CD4-positive, alpha-beta memory T cell (primary cell): ENCODE measurements at places on chromosomes 12 and 14.

GRCh38 chr12:16349131-16349460 lies 1.7 kb downstream of the MGST1 start:
- DNase-seq = no peak

GRCh38 chr14:96205059-96205977 lies 679 bp downstream of the BDKRB2 start:
- no peak for DNase-seq

DNA sequence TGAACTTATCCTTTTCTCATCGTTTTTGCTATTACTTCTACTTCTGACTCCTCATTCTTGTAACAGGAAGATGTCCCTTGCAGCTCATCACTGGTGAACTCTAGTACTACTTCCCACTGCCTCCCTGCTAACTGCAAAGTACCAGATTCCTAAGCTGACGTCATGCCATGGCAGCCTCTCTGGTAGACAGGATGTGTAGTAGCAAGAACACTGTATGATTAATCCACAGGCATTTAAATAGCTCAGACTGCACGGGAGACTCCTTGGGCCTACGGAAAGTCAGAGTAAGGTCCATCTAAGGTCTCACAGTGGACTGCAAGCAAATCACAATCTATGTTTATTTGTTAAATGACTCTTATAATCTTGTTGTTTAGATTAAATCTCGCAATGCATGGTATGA lies 43.5 kb downstream of the DNAI7 start:
- no peak for DNase-seq

- DNase-seq = no peak
Observed at GRCh38 chr14:63624701-63625100, 17.0 kb downstream of the WDR89 start.

- no peak for DNase-seq
Observed at GRCh38 chr12:130437555-130438242, 100.0 kb downstream of the PIWIL1 start.

GRCh38 chr14:104115691-104116287 lies 22.6 kb upstream of the KIF26A start:
- DNase-seq = no peak

- no peak for DNase-seq
Observed at GRCh38 chr14:90851327-90852036, 35.3 kb upstream of the TTC7B start.
